Kidney (tissue), 22 donors: ENCODE measurements at places on chromosomes 6 and 20.

DNA sequence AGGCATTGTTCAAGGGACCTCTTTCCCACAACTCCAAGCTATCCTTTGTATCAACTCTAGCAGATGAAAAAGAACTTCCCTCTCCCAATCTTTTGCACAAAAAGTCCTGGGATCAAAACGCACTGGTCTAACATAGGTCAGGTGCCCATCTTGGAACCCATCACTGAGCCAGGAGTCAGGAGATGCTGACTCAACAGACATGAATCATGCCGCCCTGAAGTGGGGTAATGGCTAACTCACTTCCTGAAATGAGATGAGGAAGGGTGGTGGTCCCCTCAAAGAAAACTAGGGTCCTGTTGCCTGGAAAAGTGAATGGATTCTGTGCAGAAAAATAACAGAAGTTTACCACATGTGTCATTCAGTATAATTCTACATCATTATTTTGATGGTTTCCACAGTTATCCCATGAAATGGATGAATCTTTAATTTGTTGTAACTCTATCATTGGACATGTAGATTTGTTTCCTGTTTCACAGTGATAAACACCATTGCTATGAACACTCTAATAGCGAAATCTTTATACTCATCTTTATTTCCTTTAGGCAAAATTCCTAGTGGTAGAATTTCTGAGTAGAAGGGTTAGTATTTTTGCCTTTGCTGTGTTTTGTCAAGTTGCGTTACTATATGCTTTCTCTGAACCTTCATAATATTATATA lies 151.3 kb downstream of the SLC16A10 start:
- H3K27me3 ChIP-seq = no peaks in the 10 kb centered on the region
- no peaks in the 10 kb centered on the region for H3K36me3 ChIP-seq
- no peaks in the 10 kb centered on the region for H3K4me1 ChIP-seq

DNA sequence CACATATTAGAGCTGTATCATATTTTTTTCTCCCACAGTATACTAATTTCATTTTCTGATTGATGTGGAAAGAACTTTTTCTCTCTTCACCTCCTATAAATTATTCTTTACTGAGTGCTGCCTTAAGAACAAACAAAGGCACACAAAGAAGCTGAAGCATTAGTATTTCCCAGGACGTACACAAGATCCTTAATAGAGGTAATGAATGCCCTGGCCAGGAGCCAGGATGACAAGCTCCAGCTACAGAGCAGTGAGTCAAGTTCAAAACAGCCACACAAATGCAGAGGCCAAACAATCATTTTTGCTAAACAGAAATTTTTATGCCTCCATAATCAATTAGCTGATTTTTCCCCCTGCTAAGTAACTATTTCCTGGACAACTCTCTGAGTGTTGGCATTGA lies 639.6 kb downstream of the EPHA7 start:
- no peak overlapping the region for H3K27ac ChIP-seq
- no peak overlapping the region for H3K4me3 ChIP-seq
- H3K36me3 ChIP-seq = no peaks in the 10 kb centered on the region
- H3K27me3 ChIP-seq = no peaks in the 10 kb centered on the region
- peak; percentile 51 for DNase-seq

DNA sequence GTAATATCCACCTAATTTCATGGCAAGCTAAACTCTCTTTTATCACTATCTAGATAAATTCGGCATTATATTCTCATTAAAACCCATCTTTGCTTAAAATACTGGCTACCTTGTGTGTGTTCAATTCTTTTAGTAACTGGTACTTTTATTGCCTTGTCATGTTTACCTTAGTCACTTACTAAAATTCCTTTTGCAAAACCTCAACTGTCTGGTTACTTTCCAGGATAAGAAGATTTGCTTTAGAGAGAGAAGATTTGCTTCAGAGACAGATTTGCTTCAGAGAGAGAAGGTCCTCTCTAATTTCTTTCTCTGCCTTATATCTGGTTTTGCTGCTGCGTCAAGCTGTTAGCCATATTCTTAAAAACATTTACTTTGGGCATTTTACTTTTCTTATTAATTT lies 151.5 kb upstream of the MLIP start:
- no peaks in the 10 kb centered on the region for H3K27me3 ChIP-seq
- no peak for DNase-seq
- no peak overlapping the region for H3K27ac ChIP-seq
- no peak overlapping the region for H3K4me3 ChIP-seq

DNA sequence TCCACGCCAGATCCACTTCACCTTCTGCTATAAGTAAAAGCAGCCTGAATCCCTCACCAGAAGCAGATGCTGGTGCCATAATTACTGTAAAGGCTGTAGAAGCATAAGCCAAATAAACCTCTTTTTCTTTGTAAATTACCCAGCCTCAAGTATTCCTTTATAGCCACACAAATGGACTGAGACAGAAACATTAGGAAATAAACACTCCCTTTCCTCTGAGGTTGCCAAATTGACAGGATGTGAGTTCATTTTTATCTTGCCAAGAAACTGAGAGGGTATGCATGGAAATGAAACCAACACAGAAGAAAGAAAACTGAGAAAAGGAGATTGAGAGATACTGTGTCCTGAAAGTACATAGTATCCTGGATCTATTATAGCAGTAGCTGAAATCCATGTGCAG lies 481.2 kb downstream of the HAO1 start:
- H3K27me3 ChIP-seq = no peaks in the 10 kb centered on the region
- no peaks in the 10 kb centered on the region for H3K4me1 ChIP-seq
- DNase-seq = no peak
- no peaks in the 10 kb centered on the region for H3K36me3 ChIP-seq
- no peak overlapping the region for H3K27ac ChIP-seq

GRCh38 chr20:60478533-60478932 lies 520.3 kb downstream of the CDH26 start:
- H3K27me3 ChIP-seq = no peaks in the 10 kb centered on the region

- H3K36me3 ChIP-seq = no peaks in the 10 kb centered on the region
- H3K4me1 ChIP-seq = no peaks in the 10 kb centered on the region
- H3K27ac ChIP-seq = no peak overlapping the region
- H3K27me3 ChIP-seq = no peaks in the 10 kb centered on the region
- no peak for DNase-seq
- no peak overlapping the region for H3K4me3 ChIP-seq
Observed at GRCh38 chr6:14466278-14466677, 348.7 kb downstream of the CD83 start.

DNA sequence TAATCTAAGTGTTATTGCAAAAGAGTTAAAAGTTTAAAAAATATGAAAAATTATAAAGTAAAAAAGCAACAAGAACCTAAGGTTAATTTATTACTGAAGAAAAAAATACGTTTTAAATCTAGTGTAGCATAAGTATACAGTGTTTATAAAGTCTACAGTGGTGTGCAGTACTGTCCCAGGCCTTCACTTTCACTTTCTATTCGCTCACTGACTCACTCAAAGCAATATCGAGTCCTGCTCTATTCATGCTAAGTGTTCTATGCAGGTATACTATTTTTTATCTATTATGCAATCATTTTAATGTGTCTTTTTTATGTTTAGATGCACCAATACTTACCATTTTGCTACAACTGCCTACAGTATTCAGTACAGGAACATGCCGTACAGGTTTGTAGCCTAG lies 113.0 kb downstream of the MANEA start:
- H3K27me3 ChIP-seq = no peaks in the 10 kb centered on the region
- H3K27ac ChIP-seq = no peak overlapping the region
- no peaks in the 10 kb centered on the region for H3K4me1 ChIP-seq
- no peak for DNase-seq
- H3K36me3 ChIP-seq = no peaks in the 10 kb centered on the region
- H3K4me3 ChIP-seq = no peak overlapping the region

DNA sequence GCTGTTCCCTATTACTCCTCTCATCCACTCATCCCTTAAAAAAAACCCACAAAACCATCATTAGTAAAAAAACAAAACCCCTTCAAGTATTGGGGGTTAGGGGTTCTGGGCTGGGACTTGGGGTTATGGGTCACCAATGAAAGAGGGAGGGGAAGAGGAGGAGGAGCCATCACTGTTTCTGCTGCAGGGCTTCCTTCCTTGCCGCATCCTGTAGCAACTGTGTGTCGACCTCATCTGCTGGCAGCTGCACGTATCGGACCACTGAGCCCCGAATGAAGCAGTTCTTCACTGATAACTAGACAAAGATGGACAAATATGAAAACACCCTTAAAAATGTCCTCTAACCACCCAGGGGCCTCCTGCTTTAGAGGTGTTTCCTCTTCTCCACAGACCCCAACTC lies 2.0 kb upstream of the VARS1 start:
- DNase-seq = no peak
- no peaks in the 10 kb centered on the region for H3K27me3 ChIP-seq
- H3K36me3 ChIP-seq = no peaks in the 10 kb centered on the region
- peaks cover 5% of the 10 kb centered on the region for H3K4me1 ChIP-seq

DNA sequence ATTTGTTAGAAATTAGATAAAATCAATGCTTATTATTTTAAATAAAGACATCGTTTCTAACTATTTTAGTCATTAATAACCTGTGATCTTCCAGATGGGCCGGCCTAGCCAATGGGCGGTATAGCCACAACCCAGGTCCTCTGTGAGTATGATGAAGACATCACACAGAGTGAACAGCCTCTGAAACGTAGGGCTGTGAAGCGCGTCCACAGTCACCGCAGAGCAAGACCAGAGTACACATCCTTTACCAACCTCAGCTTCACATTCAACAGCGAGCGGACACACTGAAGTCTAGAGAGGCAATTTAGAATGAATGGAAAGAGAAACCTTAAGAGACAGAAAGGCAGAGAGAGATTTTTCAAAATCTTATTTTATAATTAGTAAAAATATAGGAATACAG lies 125.0 kb upstream of the RPS6KA2 start:
- H3K27me3 ChIP-seq = no peaks in the 10 kb centered on the region
- H3K4me1 ChIP-seq = no peaks in the 10 kb centered on the region
- H3K27ac ChIP-seq = no peak overlapping the region
- H3K4me3 ChIP-seq = no peak overlapping the region
- no peaks in the 10 kb centered on the region for H3K36me3 ChIP-seq

- no peaks in the 10 kb centered on the region for H3K4me1 ChIP-seq
- H3K27me3 ChIP-seq = peaks cover 4% of the 10 kb centered on the region
- no peaks in the 10 kb centered on the region for H3K36me3 ChIP-seq
- no peak overlapping the region for H3K4me3 ChIP-seq
- DNase-seq = no peak
Observed at GRCh38 chr6:13479971-13480434, 7.4 kb downstream of the GFOD1 start.

GRCh38 chr6:142945446-142946180 lies 637 bp upstream of the HIVEP2 start:
- DNase-seq = peak; percentile 90
- peak overlapping the region; percentile 84 for H3K4me3 ChIP-seq
- peak overlapping the region; percentile 99 for H3K27ac ChIP-seq
- peaks cover 16% of the 10 kb centered on the region for H3K4me1 ChIP-seq
- H3K36me3 ChIP-seq = no peaks in the 10 kb centered on the region

- no peaks in the 10 kb centered on the region for H3K4me1 ChIP-seq
- DNase-seq = no peak
- H3K27ac ChIP-seq = no peak overlapping the region
- H3K4me3 ChIP-seq = no peak overlapping the region
- no peaks in the 10 kb centered on the region for H3K36me3 ChIP-seq
Observed at GRCh38 chr6:141301779-141302178, 830.9 kb upstream of the GJE1 start.

DNA sequence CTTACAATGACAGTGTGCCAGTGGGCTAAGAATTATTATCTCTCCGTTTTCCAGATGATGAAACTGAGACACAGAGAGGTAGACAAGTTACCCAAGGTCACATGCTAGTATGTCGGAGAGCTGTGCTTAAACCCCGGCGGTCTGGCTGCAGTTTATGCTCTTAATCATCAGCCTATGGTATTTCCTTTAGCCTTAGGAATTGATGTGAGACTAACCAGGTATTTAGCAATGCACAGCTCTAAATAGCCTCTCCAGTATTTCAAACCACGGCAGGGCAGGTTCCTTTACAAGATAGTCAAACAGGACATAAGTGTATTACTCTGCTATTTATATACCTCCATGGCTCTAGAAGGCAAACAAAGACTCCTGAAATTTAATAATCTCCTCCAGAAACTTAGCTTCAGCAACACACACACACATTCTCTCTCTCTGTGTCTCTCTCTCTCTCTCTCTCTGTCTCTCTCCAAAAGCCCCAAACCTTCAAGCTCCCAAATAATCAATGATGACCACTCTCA lies 142.0 kb upstream of the ZNF217 start:
- H3K4me1 ChIP-seq = peaks cover 34% of the 10 kb centered on the region
- H3K4me3 ChIP-seq = no peak overlapping the region
- H3K27me3 ChIP-seq = no peaks in the 10 kb centered on the region
- no peak overlapping the region for H3K27ac ChIP-seq
- no peaks in the 10 kb centered on the region for H3K36me3 ChIP-seq

DNA sequence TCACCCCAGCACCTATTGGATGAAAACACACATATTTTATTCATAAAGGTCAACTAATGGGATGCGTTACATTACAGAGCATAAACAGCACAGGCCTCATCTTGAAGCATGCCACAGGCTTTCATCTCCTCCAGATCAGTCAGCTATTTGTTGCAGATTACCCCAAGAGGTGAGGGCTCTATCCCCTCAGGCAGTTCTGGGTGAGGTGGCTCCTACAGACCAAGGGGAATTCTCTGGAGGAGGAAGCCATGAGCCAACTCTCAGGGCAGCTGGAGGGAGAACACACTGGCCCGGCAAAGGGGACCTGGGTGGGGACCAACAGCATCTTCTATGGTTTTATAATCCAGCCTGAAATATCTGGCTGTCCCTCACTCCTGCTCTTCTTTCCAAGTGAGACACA lies 126.4 kb upstream of the BTBD3 start:
- no peaks in the 10 kb centered on the region for H3K36me3 ChIP-seq
- H3K27me3 ChIP-seq = no peaks in the 10 kb centered on the region
- H3K4me1 ChIP-seq = no peaks in the 10 kb centered on the region
- no peak overlapping the region for H3K4me3 ChIP-seq

DNA sequence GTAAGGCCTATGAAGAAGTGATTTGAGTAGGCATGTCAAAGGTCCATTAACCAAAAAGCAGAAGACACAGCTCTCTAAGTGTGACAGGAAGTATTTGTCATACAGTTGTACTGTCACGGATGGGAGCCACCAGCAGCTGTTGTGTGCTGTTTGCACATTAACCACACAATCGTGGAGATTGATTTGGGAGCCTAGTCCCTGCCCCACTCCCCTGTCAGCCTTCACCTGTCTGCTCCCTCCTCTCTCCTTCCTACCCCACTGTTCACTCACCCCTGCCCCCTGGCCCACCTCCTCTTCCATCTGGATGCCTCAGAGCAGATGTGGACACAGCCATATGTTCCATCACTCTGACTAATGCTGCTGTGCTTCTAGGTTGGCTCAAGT lies 124.7 kb upstream of the SPACA1 start:
- no peak overlapping the region for H3K27ac ChIP-seq
- no peaks in the 10 kb centered on the region for H3K4me1 ChIP-seq
- DNase-seq = no peak
- no peaks in the 10 kb centered on the region for H3K36me3 ChIP-seq
- no peaks in the 10 kb centered on the region for H3K27me3 ChIP-seq

GRCh38 chr20:56428881-56429280 lies 16.8 kb downstream of the CASS4 start:
- H3K4me1 ChIP-seq = no peaks in the 10 kb centered on the region
- no peaks in the 10 kb centered on the region for H3K36me3 ChIP-seq
- no peak for DNase-seq
- no peak overlapping the region for H3K27ac ChIP-seq
- H3K27me3 ChIP-seq = no peaks in the 10 kb centered on the region
- H3K4me3 ChIP-seq = no peak overlapping the region
